Esophagus mucosa (tissue), 1 donor: ENCODE measurements at places on chromosomes 6 and 20. TPM values are rescaled to one million over a fixed set of nuclear protein-coding genes. Genes with fewer than 3 reads are reported as not detected.

Gene TCP1
- total RNA-seq = 120 TPM

DNA sequence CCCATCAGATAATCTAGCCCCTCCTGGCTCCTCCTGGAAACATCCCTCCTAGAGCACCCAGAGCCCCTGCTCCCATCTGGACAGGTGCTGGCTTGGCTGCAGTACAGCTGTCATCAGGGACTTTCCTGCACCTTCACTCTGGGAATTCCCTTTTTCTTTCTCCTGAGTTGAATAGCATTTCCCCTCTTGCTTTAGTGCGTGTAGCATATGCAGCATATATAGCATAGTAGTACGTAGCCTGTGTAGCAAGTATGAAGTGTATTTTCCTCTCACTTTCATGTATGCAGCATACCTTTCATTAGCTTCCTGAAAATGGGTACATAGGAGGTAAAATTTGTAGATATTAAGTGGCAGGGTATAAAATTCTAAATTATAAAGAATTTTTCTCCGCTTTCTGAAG, 352.9 kb downstream of the ESR1 start:
- ATAC-seq = no peak

Gene NR2E1
- 0.08 TPM for total RNA-seq

DNA sequence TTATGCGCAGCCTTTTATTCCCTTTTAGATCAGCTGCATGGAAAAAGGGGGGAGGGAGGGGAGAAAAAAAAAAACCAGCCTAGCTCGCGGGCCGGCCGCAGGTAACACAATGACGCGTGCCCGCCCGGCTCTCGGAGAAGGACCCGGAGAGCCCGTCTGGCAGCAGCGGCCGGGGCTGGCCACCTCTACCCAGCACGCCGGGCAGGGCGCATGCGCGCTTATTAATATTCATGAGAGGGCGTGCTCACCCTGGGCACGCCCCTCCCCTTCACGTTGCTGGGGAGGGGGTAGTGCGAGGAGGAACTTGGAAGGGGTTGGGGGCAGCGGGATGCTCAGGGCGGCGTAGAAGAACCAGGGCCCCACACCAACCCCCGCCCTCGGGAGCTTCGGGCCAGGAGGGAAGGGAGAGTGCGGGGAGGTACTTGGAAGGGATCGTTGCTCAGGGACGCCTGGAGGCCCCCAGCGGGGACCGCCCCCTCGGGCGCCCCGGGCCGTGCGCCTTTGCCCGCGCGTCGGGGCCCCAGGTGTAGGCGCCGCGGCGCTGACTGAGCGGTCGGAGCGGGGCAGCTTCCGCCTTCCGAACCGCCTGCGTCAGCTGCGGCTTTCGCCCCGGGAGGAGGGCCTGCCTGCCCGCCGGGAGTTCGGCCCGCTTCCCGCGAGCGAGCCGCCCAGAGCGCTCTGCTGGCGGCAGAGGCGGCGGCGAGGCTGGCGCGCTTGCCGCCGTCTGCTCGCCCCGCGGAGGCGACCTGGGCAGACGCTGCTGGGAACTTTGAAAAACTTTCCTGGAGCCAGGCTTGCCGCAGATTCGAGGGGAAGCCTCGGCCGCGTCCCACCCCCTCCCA, at the start of gene JAG1:
JAG1 (minus strand) TSS at position 158 of the 842 bp plus-strand sequence. CDS start 469 bp downstream, outside the sequence.
- peak; percentile 84 for ATAC-seq

Gene PBOV1
- not detected for total RNA-seq

GRCh38 chr6:150905769-150906168, 40.3 kb downstream of the MTHFD1L start:
- no peak for ATAC-seq

Gene OR5V1
- not detected for total RNA-seq

DNA sequence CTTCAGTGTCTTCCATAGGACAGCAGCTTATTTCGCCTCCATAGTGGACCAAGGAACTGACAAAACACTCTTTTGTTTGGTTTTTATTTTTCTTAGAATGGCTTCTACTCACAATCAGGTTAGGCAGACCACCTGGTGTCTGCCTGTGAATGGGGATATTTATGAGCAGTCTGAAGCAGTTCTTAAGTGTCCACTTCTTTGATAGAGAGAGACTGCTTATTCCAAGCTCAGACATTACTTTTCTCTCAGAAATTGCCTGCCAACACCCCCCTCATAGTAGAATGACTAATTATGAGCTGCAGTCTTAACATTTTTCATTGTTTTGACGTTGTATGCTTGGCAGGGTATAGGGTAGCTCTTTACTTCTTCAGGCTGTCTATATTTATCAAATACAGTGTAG, 174.7 kb downstream of the ZFAND3 start:
- ATAC-seq = no peak

Gene FOXS1
- total RNA-seq = 0.40 TPM

DNA sequence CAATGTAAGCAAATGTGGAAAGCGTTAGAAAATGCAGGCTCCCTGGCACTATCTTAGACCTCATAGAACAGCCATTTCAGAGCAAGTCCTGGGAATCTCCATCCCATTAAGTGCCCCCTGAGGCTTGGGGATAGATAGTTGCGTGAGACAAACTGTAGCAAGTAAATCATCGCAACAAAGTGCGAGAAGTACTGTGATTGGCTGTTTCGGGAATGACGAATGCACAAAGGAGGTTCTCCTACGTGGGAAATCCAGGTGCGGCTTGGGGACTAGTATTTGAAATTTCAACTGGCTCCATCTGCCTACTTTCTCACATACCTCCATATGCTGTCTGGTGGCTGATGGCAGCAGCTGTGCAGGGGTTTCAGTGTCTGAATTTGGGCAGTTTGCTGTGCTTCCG, 84.5 kb downstream of the PLEKHG1 start:
- ATAC-seq = no peak

DNA sequence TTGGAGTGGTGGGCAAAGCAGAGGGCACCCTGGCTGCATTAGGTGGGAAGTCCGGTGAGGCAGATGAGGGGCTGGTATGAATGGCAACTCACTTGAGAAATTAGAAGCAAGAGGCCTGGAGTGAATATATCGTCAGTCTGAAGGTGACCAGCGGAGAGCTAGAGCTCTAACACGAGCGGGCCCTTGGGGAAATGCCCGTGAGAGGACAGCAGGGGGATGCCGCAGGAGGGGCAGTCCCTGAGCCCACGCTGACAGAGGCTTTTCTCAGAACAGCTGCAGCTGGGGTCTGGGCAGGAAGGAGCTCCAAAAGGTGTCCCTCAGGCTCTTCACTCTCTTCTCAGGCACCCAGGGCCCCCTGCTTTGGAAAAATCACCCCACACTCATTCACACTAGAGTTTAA, 32.0 kb upstream of the CD93 start:
- ATAC-seq = no peak

- peak; percentile 53 for ATAC-seq
Observed at GRCh38 chr6:115896538-115897129, 164.1 kb downstream of the FRK start.

Gene SLC2A4RG
- 60.9 TPM for total RNA-seq

DNA sequence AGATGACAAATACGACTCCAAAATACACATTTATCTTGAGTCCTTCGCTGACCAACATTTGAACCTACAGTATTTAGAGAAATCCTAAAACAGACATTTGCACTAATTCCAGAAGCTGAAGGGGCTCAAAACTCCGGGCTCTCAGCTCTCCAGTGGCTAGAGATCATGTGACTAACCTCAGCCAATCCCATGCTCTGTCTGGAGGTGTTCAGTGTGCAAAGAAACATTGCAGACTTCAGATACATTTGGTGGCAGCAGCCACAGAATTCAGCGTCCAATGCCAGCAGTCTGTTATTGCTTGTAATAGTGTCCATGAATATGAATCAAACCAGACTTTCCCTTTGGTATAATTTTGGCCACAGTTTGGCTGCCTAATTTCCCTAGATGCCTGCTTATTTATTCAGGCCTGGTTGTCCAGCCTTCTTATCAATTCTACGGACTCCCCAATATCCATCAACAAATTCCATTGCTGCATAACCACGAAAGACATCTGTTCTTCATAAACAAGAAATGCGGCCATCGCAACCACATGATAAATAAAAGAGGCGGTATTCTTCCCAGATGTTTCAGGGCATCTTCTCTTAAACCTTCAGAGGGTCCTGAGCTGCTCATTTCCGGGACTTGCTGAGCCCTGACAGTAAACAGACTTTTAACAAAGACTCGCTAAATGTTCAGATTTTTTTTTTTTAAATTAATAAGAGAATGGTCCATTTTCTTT, 14.5 kb upstream of the CYP24A1 start:
- ATAC-seq = no peak

DNA sequence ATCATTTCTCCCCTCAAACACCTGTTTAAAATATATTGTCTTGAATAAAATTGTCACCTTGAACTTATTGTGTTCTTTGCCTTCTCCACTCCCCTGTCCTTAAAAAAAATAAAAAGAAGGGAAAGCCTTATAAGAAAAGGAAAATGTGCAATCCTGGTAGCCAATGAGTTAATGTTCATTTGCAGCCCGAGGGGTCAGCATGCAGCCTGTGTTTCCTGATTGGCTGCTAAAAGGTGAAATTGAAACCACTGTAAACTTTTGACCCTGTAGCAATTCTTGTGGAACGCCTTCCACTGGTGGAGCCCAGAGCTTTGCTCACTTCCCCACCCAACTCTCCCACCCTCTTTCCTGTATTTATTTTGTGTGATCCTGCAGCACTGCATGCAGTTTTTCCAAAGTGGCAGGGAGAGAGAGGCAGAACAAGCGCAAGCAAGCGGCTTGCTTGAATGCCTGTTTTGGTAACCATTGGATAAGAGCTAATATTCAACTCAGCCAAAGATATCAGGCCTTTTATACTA, 74.9 kb downstream of the NCOA3 start:
- ATAC-seq = peak; percentile 87

DNA sequence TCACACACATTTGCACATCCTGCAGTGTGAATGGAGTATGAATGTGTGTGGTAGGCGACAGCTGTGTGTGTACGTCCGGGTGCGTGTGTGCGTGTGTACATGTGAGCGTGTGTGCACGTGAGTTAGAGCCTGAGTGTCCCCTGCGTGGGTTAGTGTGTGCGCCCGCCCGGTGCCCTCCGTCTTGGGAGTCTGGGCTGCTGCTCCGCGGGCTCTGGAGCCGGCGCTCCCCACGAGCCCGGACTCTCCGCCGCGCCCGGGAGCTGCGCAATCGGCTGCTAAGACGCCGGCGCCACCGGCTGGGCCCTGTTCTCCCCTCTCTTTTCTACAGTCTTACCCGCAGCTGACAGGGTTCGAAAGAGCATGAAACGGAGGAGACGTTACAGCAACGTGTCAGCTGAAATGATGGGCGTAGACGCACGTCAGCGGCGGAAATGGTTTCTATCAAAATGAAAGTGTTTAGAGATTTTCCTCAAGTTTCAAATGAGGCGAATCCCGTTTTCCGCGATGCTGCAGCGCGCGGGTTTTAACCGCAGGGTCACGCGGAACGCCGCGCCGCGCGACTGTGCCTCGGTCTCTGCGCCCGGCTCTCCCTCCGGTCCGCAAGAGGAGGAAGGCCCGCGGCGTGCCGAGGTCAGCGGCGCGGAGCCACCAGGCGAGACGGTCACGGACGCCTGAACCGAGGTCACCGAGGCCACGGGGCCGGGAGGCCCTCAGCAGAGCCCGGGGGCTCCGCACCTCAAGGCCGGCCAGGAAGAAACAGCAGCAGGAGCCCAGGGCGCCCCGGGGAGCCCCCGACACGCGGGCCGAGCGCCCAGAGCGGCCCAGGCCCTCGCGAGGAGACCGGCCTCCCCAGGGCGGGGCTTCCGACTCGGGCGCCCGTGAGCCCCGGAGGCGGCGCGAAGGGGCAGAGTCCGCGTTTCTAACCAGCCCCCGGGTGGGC, 95.3 kb upstream of the BHLHE23 start:
- peak; percentile 49 for ATAC-seq

DNA sequence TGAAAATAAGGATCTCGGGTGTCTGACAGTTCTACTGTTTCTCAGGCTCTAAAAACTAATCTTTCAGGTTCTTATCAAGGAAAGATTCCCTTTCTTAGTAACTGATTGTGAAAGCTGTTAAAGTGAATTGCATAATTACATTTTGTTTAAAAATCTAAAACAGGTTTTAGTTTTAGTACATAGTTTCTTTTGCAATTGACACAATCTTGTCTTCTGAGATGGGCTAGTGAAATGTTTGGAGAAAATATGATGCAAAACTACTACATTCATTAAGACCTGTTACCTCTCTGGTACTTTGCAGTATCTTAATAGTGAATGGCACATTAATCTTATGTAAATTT, 298.4 kb downstream of the UTRN start:
- ATAC-seq = no peak

Gene CDH4
- not detected for total RNA-seq

Gene POU5F1
- 0.40 TPM for total RNA-seq

GRCh38 chr6:26249957-26250697, 114.9 kb upstream of the BTN3A2 start:
- ATAC-seq = peak; percentile 73

Gene OLIG3
- not detected for total RNA-seq

DNA sequence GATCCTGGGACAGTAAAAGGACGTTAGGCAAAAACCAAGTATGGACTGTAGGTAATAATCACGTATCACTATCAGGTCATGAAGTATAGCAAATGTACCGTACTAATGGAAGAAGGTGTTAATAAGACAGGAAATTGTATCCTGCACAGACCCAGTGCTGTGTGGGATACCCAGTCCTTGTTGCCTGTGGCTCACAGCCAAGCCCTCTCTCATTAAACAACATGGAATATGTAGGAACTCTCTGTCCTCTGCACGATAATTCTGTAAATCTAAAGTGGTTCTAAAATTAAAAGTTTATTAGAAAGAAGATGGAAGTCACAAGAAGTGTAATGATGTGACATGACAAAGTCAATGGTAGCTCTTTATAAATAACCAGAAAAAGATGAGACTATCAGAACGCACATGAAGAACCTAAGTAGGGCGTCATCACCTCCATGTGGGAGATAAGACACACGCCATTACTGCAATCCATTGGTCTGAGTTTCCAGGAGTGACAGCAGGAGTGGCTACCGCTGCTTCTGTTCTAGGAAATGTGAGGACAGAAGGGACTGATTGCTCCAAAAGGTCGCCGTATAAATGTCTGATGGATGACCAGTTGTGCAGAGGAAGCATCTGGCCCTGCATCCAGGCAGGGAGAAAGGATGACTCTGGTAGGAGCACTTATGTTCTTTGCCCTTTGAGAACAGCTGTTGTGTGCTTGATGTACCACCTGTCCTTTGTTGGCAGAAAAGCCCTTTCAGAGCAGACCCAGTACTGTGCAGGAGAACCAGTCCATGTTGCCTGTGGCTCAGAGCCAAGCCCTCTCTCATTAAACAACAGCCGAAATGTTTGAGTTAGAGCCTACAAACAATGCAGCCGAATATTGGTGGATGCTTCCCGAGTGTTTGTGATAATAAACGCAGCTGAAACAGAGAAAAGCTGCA, 125.6 kb downstream of the FIG4 start:
- no peak for ATAC-seq

GRCh38 chr6:142697001-142697335, 248.0 kb downstream of the HIVEP2 start:
- peak; percentile 14 for ATAC-seq

Gene MAS1
- total RNA-seq = not detected

GRCh38 chr20:34215711-34216381, 25.4 kb upstream of the ASIP start:
- peak; percentile 78 for ATAC-seq

Gene REPS1
- 42.2 TPM for total RNA-seq

Gene SRSF3
- 216 TPM for total RNA-seq

GRCh38 chr20:18144541-18145099, 7.0 kb downstream of the KAT14 start:
- peak; percentile 33 for ATAC-seq

- no peak for ATAC-seq
Observed at GRCh38 chr6:14135893-14136539, 18.4 kb downstream of the CD83 start.
